ENCODE measurements at places on chromosomes 5 and 9. TPM values are rescaled to one million over a fixed set of nuclear protein-coding genes. Genes with fewer than 3 reads are reported as not detected.

Gene FUT7
- not detected for polyA plus RNA-seq

Gene MLANA
- polyA plus RNA-seq, result 1.6 TPM

Gene TMEM171
- polyA plus RNA-seq, result 5.2 TPM

Gene SPDL1
- 34.9 TPM for polyA plus RNA-seq

GRCh38 chr9:105293408-105293807, 49.0 kb downstream of the SLC44A1 start:
- no peak for DNase-seq

- no peak for DNase-seq
Measured at GRCh38 chr5:27158171-27158570, 119.8 kb upstream of the CDH9 start.

- no peak for DNase-seq
Measured at GRCh38 chr5:75623846-75624245, 12.6 kb downstream of the ANKDD1B start.

GRCh38 chr5:115450741-115451140, 93.8 kb downstream of the FEM1C start:
- no peak for DNase-seq

GRCh38 chr5:81234299-81234698, 1.2 kb downstream of the CKMT2 start:
- DNase-seq, result no peak

- no peak for DNase-seq
Measured at GRCh38 chr9:97703437-97704344, 6.6 kb upstream of the XPA start.

- no peak for DNase-seq
Measured at GRCh38 chr9:124122813-124123462, 111.4 kb downstream of the LHX2 start.

- no peak for DNase-seq
Measured at GRCh38 chr9:89405826-89406225, 87.5 kb downstream of the SECISBP2 start.

DNA sequence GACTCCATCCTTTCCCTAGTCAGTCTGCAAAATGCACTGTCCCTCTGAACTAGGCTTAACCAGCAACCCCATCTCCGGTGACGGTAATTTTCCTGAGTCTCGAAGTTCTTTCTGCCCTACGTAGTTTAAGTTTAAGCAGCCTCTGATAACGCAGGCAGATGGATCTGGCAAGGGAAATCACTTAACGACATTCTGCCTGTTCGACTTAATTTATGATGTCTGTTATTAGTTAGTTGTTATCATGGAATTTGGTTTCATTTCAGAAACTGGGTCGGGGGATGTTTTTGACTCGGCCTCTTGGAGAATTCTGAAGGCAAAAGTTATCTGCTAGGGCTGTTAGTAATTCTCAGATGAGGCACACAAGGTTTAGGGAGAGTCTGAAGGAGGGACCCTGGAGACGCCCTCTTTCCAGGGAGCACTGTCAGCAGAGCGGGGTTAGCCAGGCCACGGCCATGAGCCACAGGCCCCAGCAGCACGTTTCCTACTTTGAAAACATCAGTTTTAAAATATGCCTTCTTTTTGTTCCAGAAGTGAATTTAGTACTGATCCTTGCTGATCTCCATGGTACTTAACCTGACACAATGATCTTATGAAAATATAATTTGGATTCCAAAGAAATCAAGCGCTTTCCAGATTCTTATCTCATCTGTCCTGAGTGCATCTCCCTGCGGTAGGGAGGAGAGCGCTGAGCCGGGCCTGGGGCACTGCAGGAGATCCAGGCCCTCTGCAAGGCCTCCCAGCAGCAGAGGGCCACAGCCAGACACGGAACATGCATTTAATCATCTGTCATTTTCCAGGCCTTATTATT, 171.0 kb upstream of the OTULINL start:
- DNase-seq, result no peak
